ENCODE measurements at places on chromosomes 7 and 10. TPM values are rescaled to one million over a fixed set of nuclear protein-coding genes. Genes with fewer than 3 reads are reported as not detected.

The C10orf95 gene
- 0.39 TPM for total RNA-seq

The HTRA1 gene
- total RNA-seq, result 185 TPM

The SPAM1 gene
- not detected for total RNA-seq

The CCZ1 gene
- total RNA-seq, result 44.8 TPM

The TMEM178B gene
- 0.49 TPM for total RNA-seq

The CRYGN gene
- not detected for total RNA-seq

The LDB3 gene
- 25.0 TPM for total RNA-seq

The SPDYE16 gene
- 0.10 TPM for total RNA-seq

The CPA5 gene
- total RNA-seq, result 1.5 TPM

The C10orf53 gene
- total RNA-seq, result not detected

The EXOSC1 gene
- 21.0 TPM for total RNA-seq

The NYAP1 gene
- total RNA-seq, result 1.7 TPM

The NKX2-3 gene
- not detected for total RNA-seq

The HECW1 gene
- 1.8 TPM for total RNA-seq

The KCNH2 gene
- total RNA-seq, result 0.99 TPM

The ZNF804B gene
- not detected for total RNA-seq

The ELMO1 gene
- 37.9 TPM for total RNA-seq
